ENCODE measurements at places on chromosomes 3 and 15. TPM values are rescaled to one million over a fixed set of nuclear protein-coding genes. Genes with fewer than 3 reads are reported as not detected.

- ATAC-seq = no peak
Observed at GRCh38 chr3:193335031-193335430, 43.5 kb downstream of the ATP13A5 start.

DNA sequence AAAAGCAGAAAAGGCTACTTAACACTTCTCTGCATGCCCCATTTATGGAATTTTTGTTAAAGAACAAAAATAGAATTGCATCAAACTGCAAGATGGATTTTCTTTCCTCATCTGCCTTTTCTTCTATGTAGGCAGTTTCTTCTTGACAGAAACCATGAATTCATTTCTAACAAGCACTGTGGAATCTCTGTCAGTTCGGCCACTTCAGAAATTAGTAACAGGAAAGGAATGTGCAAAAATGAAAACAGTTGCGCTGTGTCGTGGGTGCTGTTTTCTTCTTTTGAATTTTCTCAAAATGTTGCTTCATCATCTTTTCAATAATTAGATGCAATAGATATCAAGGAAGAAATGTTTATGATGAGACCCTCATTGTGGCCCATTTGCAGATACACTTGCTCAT is 151.6 kb downstream of the FOXB1 start:
- no peak for ATAC-seq

- ATAC-seq = no peak
Observed at GRCh38 chr3:178513546-178514380, 22.5 kb upstream of the KCNMB2 start.

DNA sequence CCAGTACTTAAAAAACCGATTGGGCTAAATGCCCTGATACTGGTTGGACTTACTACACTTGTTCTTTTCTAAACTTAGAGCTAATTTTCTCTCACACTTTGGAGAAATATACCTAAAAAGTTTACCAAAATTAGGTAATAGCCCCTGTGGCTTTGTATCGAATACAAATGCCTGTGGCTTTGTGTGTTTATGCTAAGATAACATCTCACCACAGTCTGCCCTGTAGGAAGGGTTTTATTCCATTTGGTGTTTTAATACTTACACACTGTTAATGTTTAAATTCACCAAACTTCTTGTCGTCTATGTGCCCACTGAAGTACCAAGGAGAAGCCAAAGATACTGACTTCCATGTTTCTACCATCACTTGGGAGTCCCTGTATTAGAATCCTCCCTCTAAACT is 66.4 kb downstream of the BCHE start:
- ATAC-seq = no peak

GRCh38 chr15:71691458-71692417 is 118.6 kb upstream of the NR2E3 start:
- peak; percentile 81 for ATAC-seq

DNA sequence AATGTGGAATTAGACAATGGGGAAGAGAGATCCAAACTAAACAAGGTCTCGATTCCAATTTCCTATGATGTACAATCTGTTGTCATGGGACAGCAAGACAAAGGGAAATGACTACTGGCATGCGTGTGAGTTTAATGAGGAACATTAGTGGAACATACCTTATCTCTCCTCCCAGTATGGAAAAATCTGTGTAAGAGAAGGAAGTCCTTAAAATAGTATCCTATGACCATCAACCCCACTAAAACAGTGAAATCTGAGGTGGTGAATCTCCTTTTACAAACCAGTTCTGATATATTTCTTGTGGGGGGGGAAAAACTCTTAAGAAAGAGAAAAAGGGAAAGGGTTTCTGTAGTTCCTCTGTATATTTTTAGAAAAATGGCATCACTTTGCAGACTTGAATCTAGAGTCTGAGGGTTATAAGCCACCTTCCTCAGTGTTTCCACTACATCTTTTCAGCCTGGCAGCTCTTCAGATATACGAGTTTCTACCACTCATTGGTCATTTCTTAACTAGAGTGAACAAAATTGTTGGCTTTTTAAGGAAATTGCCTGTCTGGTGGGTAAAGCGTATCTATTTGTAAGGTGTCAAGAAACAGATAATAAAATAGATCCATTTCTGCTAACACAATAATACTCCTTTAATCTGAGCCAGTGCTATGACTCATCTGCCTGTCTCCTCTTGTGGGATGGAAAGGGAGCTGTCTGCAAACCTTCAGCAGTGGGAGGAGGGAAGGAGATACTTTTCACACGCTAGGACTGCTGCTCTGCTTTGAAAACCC is 3.0 kb upstream of the TNFAIP8L3 start:
- ATAC-seq = no peak

DNA sequence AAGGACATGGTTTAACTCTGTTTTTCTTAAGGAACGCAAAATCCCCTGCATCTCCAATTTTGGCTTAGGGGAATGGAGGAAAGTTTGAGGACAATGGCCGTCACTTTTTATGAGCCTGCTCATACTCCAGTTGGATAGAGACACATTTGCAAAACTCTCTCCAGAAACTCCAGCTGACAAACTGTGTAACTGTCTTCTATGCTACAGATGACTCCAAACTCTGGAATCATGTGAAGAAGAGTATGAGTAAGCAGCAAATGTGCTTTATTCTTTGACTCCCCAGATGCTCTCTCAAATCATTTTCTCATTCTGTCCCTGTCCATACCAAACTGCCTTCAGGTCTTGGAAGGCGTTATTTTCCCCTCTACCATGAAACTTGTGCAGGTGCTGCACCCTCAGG is 226.5 kb upstream of the GPR149 start:
- ATAC-seq = no peak

The FGF12 gene
- total RNA-seq = 15.4 TPM

- no peak for ATAC-seq
Observed at GRCh38 chr15:77296773-77297337, 123.0 kb downstream of the PEAK1 start.

DNA sequence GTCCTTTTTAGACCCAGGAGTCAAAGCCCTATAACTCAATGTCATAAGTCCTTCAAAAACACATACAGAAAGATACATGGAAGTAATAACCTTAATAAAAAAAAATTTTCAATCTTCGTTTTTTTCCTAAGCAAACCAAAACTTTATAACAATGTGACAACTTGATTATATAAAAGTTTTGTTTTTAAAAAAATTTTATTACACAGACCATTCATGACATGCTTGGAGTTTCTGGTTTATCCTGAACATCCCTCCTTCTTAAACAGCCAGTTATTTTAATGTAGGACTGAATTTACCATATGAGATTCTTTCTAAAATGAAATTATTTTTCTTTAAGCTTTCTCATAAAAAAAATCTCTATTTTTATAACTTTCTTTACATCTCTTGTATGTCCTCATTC is 30.7 kb downstream of the IQCF6 start:
- no peak for ATAC-seq

DNA sequence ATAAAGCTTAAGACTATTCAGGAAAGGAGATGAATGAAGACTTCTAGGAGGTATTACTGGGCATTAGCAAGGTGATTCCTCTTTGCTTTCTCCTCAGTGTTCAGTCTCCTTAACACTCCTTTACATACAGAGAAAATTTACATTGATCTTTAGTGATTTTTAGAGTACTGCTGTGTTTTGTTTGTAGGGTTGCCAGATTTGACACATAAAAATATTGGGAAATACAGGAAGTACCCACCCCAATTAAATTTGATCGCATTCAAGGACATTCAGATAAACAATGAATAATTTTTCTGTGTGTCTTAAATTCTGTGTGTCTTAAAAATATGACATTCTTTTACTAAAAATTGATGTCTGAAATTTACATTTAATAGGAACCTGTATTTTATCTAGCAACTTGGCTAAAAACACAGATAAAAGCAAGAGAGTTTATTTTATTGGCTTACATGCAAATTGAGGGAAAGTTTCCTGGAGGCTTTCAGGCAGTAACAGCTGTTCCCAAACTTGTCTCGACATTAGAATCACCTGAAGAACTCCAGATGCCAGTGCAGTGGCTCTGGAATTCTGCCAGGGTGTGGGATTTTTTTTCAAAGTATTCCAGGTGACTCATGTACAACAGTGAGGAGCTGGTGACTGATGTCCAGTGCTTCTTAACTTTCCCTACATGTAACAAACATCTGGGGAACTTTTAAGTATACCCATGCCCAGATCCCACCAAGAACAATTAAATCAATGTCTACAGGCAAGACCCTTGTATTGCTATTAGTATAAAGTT is 23.4 kb upstream of the PLOD2 start:
- no peak for ATAC-seq

The PRRT3 gene
- 3.2 TPM for total RNA-seq

Measured in gastroesophageal sphincter (tissue), 4 donors.